ENCODE measurements at places on chromosomes 3 and 15.

GRCh38 chr3:72604328-72604727 lies 243.9 kb downstream of the SHQ1 start:
- DNase-seq, result no peak

DNA sequence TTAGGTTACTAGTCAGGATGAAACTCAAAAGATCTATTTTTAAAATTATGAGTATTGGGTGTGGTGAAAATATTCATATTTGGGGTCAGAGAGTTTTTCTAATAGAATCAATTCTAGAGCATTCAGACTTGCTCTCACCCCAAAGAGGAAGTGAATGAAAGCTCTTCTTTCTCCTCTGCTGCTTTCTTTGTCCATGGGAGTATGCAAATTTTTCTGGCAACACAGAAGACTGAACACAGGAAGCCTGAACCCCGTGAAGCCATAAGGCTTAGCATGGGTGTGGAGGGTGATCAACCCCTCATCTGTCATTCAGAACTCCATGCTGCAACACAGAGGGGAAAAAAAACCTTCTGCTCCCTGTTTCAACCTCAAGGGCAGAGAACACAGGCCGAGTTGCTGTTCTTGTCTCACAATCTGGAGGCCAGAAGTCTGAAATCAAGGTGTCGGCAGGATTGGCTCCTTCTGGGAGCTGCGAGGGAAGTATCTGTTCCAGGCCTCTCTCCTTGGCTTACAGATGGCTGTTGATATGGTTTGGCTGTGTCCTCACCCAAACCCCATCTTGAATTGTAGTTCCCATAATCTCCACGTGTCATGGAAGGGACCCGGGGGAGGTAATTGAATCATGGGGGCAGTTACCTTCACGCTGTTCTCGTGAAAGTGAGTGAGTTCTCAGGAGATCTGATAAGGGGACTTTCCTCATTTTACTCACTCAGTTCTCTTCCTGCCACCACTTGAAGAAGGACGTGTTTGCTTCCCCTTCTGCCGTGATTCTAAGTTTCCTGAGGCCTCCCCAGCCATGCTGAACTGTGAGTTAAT lies 33.7 kb upstream of the CD47 start:
- DNase-seq, result no peak

GRCh38 chr15:67144609-67145311 lies 79.4 kb downstream of the SMAD3 start:
- DNase-seq, result peak; percentile 94

GRCh38 chr3:115245899-115246298 lies 98.8 kb upstream of the ZBTB20 start:
- DNase-seq, result no peak

- DNase-seq, result no peak
These were observed 13.7 kb downstream of the FGF7 start for GRCh38 chr15:49436751-49437150.

Measured in astrocyte of the spinal cord (primary cell).